ENCODE measurements at places on chromosomes 6 and 20. TPM values are rescaled to one million over a fixed set of nuclear protein-coding genes. Genes with fewer than 3 reads are reported as not detected.

The SLPI gene
- total RNA-seq: not detected

The MED23 gene
- total RNA-seq: 20.1 TPM

The FAM184A gene
- 4.8 TPM for total RNA-seq

The FOXA2 gene
- 0.33 TPM for total RNA-seq

The CFB gene
- total RNA-seq: 0.86 TPM

The SIRPD gene
- not detected for total RNA-seq

The COL9A3 gene
- 6.1 TPM for total RNA-seq

The PRR18 gene
- not detected for total RNA-seq
